Non-pigmented ciliary epithelial cell (primary cell): ENCODE measurements at places on chromosomes 4 and X.

GRCh38 chr4:105116616-105117319 lies 29.9 kb upstream of the TET2 start:
- no peak for DNase-seq

GRCh38 chrX:103329991-103330390 lies at the start of gene TCEAL7:
TCEAL7 (plus strand) TSS chrX:103330239; CDS start chrX:103331404, 1,165 bp downstream.
- DNase-seq: no peak

GRCh38 chr4:60729194-60729593 lies 470.9 kb upstream of the ADGRL3 start:
- no peak for DNase-seq

DNA sequence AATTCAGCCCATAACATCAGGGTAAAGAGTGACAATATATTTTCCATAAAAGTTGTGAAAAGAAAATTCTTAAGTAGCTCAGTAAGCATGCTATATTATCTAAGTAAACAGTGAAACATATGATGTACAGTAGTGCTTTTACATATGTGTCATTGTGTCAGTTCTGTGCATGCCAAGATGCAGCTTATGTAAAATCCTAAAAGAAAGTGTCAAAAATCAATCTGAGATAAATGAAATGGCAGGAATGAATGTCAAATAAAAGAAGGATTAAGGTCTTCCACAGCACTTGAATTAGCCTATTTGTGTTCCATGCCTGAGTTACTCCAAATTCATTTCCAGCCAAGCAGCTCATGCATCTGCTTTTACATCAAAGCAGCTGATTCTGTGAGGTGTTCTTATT lies 452.7 kb upstream of the HS3ST1 start:
- no peak for DNase-seq

- no peak for DNase-seq
These were observed 352.0 kb downstream of the TRAM1L1 start for GRCh38 chr4:116733370-116733769.

GRCh38 chr4:140344621-140345020 lies 28.8 kb upstream of the SCOC start:
- no peak for DNase-seq

DNA sequence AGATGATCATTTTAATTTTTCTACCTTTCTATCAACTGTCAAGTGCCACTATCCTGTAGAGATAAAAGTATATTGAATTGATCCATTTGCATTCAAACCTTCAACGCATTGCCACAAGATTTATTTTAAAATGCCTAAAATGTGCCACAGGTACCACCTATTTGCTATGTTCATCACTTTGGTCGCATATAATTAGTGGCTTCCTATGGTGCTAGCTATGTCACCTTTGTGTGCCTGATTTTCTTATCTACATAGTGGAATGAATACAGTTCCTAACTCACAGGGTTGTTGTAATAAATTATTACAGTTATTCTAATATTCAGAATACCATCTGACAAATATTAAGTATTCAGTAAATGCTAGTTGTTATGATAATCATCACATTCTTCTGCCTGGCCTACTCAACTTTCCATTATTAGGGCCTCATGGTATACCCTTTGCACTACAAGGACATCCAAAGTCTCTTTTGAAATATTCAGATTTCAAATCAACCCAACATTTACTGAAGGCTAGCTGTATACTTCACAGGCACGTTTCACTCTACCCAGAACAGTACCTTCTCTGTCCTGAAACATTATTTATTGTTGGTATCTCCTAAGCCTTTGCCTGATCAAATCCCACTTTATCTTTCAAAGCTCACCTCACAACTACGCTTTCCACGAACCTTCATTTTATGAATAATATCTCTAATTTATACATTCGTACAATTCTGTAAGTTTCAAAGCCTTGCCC lies 62.4 kb downstream of the ANXA10 start:
- DNase-seq: no peak

DNA sequence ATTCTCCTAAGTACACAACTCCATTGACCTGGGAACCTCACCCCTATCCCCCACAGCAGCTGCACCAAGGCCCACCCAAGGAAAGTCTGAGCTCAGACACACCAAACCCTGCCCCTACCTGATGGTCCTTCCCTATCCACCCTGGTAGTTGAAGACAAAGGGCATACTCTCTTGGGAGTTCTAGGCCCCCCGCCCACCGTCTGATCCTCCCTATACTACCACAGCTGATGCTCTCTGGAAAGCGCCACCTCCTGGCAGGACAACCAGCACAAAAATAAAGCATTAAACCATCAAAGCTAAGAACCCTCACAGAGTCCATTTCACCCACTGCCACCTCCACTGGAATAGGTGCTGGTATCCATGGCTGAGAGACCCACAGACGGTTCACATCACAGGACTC lies 83.6 kb downstream of the ANAPC10 start:
- no peak for DNase-seq

DNA sequence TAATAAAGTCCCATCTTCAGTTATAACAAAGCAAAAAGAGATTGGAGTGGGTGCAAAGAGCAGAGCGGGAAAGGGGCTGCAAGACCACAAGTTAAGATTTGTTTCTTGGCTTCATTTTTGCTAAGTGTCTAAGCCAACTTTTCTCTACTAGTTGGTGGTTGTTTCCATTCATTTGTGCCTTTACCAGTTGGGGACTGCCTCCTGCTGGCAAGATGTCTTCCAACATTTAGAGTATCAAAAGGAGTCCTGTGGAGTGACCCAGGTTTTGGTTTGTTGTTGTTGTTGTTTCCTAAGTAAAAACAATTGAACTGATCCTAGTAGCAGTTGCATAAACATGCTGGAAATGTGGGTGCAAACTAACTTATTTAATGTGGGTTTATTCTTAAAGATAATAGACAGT lies 121.1 kb downstream of the SPATA18 start:
- no peak for DNase-seq

DNA sequence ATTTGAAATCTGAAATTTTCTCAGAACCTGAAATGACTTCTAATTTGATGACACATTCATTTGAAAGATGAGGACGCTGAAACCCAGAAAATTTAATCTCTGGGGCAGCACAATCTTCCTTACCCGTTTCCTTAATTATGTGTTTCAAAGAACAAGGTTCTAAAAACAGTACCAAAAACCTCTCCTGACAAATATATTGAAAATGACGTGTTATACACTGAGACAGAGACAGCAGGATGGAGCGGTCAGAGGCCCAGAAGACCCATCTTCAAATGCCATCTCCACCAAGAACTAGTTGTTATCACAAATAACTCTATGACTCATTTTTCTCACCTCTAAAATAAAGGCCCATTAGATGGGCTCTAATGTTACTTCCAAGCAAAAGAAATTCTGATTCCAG lies 177.3 kb downstream of the NSUN7 start:
- no peak for DNase-seq

- DNase-seq: no peak
These were observed 105.6 kb downstream of the APOOL start for GRCh38 chrX:85109235-85109634.

GRCh38 chr4:143700046-143700415 lies 444 bp downstream of the FREM3 start:
- DNase-seq: no peak

DNA sequence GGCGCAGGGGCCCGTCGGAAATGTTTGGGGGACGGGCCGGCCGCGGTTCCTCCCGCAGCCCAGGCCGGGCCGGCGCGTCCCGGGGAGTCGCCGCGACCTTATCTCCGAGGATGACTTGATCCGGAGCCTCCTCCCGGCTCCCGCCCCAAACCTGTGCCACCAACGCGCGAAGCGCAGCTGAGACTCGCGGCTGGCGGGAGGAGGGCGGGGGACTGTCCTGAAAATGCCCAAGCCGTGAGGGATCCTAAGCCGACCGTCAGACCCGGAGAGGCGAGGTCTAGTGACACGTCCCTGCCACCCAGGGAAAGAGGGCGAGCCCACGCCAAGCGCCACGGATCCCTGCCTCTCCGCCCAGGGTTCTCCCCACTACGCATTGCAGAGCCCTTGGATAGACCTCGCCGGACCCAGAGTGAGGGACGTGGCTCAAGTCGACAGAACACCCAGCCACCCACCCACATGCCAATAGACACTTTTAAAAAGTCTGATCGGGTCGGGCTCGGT lies 26.9 kb downstream of the UTP14A start:
- DNase-seq: no peak

DNA sequence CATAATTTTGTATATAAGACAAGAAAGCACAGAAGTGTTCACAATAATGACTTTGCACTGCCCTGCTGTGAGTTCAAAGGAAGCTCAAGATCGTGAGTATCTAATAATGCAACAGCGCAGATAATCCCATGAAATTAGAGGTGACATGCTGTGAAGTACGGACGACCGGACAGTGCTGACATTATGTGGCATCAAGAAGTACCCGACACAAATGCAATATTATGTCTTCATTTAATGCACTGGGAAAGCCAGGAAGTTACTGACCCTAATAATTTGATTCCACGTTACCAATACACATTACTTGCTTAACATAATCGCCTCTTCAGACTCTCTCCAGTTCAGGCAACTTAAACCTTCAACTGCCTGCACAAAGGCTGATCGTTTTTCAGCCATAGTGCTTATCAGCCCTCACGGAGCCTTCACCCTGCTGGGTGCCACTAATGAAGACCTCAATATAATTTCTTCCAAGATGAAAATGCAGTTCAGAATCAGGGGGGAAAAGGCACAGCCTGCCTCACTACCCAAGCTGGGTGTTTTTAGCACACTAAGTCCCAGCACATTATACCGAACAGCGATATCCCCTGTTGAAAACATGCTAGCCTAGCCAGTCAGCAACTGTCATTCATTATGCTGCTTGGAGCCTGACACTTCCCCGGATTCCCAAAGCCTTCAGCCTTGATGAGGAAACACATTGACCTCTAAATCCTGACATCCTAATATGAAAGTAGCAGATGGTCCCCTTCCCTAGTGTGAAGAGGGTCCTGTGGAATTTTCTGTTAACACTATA lies 56.1 kb downstream of the SLC7A11 start:
- DNase-seq: no peak

DNA sequence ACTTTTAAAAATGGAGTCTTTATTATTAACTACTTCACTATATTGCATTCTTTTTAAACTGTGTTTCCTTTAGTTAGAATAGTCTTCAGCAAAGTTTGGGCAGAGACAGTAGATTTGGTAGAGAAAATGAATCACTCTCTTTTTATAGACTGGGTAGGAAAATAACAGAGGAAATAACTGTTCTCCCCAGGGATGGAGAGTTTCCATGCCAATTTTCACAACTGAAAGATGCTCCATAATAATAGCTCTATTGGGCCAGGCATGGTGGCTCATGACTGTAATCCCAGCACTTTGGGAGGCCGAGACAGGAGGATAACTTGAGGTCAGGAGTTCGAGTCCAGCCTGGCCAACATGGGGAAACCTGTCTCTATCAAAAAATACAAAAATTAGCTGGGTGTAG lies 13.1 kb downstream of the HSD17B13 start:
- DNase-seq: no peak

DNA sequence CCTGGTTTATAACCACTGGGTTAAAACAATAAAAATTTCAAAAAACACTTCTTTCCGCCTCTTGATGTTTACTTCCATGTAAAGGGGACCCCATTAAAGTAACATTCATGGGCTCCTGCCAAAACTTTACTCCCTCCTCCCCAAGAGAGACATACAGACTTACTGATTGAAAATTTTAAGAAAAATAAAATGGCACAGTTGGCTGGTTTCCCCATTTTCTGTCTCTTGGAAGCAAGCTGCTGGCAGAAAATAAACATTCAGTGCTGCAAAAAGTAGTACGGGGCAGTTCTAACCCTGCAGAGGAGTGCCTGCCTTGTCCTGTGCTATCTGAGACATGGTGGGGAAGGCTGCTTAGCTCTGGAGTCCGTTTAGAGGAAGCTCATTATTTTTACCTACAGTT lies 187.3 kb upstream of the INTU start:
- no peak for DNase-seq

- no peak for DNase-seq
These were observed 74.1 kb downstream of the FAM47A start for GRCh38 chrX:34058005-34058404.

DNA sequence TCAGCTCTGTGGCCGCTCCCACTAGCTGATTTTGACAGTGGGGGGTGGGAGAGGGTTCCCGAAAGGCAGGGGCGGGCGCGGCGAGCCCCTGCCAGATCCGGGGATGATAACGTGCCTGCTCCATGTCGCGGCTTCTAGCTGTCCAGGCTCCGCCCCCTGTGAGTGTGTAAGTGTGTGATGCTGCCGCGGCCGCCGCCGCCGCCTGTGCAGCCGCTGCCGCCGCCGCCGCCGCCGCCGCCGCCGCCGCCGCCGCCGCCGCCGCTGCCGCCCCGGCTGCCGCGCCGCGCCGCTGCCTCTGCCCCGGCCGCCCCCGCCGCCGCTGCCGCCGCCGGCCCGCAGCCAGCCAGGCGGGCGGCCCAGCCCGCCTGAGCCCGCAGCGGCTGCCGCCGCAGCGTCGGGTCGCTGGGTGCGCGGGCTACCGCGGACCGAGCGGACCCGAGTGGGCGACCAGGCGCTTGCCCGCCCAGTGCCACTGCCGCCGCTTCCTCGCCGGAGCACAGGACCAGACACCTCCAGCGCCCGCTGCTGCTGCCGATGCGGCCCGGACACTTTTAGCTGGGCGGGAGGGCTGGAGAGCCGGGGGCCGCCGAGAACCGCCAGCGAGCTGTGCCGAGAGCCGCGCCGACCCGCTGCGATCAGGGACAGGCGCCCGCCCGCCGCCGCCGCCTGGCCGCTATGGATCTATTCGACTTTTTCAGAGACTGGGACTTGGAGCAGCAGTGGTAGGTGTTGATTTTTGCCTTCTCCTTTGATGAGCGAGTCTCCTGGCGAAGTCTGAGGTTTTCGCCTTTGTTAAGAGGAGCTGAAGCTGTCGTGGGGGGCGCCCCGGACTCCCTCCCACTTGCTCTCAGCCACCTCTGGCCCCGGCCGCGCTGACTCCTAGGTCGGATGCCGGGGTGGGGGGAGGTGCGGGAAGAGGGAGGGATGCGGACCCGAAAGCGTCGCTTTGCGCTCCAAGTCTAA lies at the start of gene AFF2:
Gene AFF2, plus strand, starts transcription at position 195 of the 963 bp plus-strand sequence. Its CDS starts 481 bp downstream, at position 676.
- DNase-seq: no peak

- no peak for DNase-seq
These were observed 461 bp upstream of the SLC9A6 start for GRCh38 chrX:135984791-135985156.

DNA sequence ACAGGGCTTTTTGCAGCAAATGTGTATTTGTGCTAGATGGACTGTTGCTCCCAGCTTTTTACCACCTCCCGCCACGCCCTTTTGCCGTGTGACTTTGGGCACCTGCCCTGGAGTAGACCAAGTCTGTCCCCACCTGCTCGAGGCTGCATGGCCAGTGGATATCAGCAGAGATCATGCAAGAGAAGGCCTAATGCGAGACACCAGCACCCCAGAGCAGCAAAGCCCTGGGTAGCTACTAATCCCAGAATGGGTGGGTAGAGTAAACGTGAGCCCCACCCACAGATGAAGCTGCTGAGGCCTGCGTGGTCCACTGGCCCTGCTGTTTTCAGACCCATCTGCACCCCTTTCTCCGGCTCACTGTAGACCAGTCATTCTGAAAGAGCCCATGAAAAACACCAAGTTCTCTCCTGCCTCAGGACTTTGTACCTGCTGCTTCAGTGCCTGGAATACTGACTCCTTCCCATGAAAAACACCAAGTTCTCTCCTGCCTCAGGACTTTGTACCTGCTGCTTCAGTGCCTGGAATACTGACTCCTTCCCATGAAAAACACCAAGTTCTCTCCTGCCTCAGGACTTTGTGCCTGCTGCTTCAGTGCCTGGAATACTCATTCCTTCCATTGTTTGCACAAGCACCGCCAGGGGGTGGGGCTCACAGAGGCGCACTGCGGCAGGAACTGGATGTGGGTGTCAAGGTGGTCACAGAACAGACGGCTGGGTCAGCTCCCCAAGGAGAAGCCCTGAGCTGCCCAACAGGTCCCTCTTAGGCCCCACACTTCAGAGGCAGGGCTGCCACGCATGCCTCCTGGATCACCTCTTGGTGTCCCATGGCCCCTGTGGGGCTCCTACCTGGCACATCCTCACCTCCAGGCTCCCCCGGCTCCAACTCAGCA lies 5.1 kb upstream of the TNIP2 start:
- no peak for DNase-seq
